Activated CD4-positive, alpha-beta T cell treated with anti-CD3 and anti-CD28 coated beads, Interleukin-2, amount 50 U/mL, for 48 hours (primary cell): ENCODE measurements at places on chromosomes 1 and 21.

DNA sequence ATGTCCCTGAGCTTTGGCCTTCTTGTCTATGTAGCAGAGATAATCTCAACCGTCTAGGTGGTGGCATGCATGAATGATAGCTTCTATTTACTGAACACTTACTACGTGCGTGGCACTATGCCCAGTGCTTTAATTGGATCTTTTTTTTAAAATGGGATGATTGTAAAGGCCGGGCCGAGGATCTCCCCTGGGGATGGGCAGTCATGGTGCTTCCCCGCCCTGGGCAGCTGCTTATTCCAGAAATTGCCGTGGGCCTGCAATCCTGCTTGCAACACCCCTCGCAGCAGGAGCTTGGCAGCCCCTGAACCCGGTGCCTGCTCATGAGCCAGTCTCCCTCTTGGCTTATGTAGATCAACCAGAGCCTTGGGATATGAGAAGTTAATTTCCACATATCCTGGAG, 360.7 kb downstream of the CAMTA1 start:
- DNase-seq: no peak

DNA sequence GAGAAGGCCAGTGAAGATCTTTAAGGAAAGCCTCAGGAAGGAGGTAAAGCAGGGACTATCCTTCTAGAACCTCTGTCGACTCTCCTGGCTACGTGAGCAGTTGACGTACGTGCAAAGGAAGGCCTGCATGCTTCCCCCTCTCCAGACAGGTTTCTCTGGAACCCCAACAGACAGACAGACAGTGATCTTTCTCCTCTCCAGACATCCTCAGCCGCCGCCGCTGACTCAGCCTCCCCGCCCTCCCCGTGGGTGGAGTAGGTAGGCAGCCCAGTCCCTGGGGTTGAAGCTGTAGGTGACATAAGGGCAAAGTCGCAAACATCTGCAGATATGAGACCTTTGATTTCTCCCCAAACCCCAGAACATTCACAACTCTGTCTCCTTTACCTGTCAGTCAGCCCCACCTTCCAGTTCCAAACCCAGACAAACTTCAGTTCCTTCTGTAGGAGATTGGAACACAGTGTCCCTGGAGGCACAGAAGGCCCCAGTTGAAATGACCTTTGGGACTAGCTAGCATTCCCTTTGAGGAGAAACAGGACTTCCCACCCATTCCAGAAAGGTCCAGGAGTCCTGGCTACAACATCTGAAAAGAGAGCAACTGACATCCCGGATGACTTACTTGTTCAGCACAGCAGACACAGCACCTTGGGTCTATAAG, 146.0 kb upstream of the JUN start:
- peak; percentile 68 for DNase-seq

DNA sequence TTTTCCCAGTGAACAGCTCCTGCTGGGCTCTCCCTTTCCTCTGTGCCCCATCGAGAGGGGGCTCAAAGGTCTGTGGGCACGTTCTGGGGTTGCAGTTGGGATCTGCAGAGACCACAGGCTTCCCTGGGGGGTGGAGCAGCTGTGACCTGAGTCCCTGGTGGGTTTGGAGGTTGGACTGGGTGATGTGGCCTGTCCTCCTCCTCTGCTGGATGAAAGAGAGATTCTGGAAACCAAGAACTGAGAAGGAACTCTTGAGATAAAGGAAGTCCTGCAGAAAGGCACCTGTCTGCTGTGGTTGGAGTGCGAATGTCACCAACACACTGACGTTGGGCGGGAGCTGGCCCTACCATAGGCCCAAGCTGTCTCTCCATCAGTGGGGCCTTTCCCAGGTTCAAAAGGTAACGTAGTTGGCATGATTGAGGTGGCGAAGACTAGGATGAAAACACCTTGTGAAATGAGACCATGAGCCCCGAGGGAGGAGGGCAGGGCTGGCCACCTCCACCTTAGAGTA, 35.8 kb upstream of the ETV3 start:
- no peak for DNase-seq

- peak; percentile 80 for DNase-seq
Observed at GRCh38 chr1:112707221-112708001, 484 bp upstream of the RHOC start.

DNA sequence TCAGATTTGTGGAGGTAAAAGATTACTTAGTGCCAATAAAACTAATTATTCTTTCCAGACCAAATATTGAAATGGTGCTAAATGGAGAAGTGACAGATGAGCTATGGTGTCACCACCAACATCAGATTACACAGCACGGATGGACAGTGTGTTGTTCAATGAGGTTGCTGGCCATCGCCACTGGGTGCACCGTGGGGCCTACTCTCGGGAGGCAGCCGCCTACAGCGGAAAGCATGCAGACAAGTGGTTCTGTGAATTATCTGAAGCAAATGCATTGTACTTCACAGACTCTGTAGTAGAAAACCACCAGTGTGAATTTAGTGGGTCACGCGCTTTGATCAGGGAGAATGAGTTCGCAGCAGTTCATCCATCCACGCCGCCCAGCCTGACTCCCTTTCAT, 42.3 kb downstream of the GNG4 start:
- no peak for DNase-seq

GRCh38 chr1:163056831-163057230, 12.3 kb upstream of the RGS4 start:
- DNase-seq: no peak

- no peak for DNase-seq
Observed at GRCh38 chr1:116902027-116902426, 7.7 kb upstream of the PTGFRN start.

DNA sequence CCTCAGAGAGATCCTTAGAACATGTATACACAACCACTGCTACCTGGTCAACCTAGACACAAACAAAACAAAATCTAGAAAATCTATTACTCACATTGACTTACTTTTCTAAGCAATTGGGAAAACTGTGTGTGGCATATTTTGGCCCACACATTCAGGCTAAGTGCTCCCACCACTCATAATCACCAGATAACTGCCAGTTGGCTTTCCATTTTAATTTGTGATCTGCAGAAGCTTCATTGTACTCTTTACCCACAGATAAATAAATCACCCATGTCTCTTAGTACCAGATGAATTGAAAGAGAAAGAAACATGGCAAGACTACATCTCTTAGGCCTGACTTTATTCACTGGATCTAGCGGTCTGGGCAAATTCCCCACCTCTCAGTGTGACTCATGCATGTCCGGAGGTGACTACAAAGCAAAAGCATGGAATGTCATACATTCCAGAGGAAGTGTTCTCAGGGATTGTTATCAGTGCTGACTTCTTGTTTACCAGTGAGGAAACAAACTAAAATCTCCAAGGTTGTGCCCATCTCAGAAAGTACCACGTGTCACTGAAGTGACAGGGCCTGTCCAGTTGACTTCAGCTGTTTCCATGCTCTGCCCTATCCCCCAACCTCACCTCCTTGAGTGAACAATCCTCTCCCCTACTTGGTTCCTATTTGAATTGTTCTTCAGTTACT, 52.4 kb upstream of the BCL10 start:
- DNase-seq: no peak

DNA sequence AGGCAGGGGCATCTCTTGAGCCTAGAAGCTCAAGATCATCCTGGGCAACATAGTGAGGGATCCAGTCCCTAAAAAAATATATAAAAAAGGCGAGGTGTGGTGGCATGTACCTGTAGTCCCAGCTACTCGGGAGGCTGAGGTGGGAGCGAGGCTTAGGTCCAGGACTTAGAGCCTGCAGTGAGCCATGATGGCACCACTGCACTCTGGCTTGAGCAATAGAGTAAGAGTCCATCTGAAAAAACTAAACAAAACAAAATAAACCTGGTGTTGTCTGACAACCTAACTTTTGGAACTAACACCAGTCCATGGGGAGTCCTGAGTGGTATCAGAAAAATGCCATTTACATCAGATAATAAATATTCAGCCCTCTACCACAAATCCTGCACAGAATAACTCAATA, 110.1 kb upstream of the NRIP1 start:
- no peak for DNase-seq

- DNase-seq: no peak
Observed at GRCh38 chr1:92711473-92712165, 73.3 kb downstream of the EVI5 start.

GRCh38 chr1:167538657-167539056, 14.9 kb downstream of the CREG1 start:
- DNase-seq: no peak

DNA sequence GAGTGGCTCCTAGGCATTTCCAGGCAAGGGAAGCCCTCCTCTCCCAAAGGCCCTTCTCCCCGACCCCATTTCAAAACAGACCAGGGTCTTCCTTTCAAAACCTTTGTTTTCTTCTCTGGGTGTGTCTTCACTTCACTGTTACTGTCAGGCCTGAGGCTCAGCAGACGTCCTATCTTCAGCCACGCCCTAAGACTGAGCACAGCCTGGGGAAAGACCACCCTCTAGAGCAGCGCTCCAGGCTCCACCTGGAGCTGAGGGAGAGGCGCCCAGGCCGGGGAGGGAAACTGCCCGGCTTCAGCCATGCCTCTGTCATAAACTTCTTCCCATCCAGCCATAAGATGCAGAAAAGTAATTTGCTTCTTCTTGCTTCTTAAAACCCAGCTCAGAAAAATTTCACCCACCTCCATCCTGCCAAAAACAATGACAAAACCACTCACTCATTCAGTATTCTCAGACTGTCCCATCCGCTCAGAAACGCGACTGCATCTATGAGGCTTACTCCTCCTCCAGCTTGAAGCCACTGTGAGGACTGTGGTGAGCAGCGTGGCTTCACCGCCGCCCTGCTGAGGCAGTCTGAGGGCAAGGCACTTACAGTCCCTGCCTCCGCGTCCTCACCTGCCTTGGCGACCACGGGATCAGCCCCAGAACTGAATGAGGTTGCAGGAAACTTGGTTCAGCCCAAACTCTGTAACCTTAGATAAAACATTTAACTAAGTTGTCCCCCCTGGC, 36.1 kb downstream of the VN1R5 start:
- no peak for DNase-seq
